Germinal center (tissue), 1 donor: ENCODE measurements at places on chromosomes 2 and 18.

DNA sequence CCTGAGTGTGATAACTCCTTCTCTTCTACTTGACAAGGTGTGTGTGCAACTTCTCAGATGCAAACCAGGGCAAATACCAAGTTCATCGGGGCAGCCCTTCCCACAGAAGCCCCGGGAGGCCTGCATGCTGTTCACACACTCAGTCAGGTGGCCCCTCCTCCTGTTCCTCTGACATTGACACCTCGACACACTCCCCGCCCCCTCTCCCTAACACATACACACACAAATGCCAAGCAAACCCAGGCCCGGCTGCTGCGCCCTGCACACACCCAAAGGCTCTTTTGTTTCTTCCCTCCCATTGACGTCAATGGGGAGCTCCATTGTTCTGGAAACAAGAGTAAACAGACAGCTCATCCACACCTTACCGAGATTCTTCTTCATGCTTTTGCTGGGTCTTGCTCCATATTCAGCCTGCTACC, 1.7 kb upstream of the PER2 start:
- DNase-seq = peak; percentile 50

GRCh38 chr18:68604256-68604655, 110.7 kb downstream of the TMX3 start:
- no peak for DNase-seq

DNA sequence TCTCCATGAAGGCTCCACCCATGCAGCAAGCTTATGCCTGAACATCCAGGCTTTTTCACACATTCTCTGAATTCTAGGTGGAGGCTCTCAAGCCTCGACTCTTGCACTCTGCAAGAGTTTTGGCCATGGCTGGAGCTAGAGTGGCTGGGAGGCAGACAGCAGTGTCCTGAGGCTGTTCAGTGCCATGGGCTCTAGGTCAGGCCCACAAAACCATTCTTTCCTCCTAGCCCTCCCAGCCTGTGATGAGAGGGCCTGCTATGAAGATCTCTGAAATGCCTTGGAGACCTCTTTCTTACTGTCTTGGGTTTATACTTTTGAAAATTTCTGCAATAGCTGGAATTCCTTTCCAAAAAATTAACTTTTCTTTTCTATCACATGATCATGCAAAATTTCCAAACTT, 210.7 kb downstream of the RND3 start:
- DNase-seq = no peak

GRCh38 chr2:230694241-230694640, 18.4 kb upstream of the CAB39 start:
- DNase-seq = no peak

GRCh38 chr2:148161909-148162435, 141.1 kb downstream of the MBD5 start:
- DNase-seq = no peak

GRCh38 chr2:214807653-214808052, 1.8 kb downstream of the BARD1 start:
- DNase-seq = no peak

DNA sequence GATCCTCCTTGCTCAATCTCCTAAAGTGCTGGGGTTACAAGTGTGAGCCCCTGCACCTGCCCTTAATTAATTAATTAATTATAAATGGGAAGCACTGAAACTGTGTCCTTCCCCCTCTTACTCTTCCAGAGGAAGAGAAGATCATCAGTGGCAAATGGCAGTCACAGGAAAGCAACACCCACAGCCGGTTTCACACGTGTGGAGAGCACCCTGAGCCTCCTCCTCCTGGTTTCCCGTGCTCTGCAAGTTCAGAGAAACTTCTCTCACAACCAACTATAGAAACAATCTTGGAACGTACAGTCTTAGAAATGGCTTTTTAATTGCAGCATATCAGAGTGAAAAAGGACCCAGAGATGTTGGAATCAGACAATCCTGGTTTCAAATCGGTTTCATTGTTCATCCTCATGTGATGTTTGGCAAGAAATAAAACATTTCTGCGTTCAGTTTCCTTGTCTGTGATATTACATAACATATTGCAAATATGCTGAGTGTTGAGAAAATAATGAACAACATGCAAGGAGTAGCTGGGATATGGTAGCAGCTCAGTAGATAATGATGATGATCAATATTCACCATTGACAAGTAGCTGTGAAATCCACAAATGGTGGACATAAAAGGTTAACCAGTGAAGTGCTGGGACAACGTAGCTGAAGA, 141.0 kb upstream of the KCTD1 start:
- no peak for DNase-seq

DNA sequence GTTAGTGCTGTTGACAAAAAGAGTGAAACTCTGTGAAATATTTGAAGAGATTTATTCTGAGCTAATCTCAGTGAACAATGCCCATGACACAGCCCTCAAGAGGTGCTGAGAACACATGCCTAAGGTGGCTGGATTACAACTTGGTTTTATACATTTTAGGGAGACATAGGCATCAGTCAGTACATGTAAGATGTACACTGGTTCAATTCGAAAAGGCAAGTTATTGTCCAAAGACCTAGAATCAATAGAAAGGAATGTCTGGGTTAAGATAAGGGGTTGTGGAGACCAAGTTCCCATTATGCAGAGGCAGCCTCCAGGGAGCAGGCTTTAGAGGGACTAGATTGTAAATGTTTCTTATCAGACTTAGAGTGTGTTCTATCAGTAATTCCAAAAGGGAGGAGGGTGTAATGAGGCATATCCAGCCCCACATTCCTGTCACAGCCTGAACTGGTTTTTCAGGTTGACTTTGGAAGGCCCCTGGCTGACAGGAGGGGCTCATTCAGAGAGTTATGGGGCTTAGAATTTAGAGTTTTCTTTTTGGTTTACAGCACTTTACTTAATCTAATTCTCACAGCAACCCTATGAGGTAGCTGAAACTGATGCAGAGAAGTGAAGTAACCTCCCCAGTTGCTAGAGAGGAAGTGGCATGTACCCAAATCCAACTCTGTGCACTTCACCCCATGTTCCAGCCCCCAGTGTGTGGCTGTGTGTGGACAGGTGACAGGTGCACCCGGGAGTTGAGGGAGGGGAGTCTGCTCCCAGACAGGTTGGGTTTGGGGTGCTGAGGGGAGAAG, 28.3 kb upstream of the ASAP2 start:
- peak; percentile 25 for DNase-seq

GRCh38 chr2:105798595-105798994, 53.9 kb downstream of the NCK2 start:
- DNase-seq = peak; percentile 73

DNA sequence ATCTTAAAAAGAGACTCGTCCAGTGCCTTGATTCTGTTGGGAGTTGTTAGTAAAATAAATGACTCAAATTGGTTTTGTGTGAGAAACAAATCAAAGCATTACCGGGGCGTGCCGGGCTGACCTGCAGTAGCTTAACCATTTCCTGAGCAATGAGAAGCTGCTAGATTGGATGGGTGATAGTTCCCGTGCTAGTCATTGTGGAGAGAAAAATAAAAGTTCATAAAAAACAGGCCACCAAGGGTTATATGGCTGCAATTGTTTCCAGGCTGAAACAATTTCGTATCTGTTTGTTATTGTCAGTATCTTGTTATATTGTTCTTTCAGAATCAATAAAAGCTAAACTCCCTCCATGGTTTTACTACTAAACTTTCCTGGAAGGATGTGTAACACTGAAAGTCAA, 314.4 kb downstream of the MTX2 start:
- no peak for DNase-seq

DNA sequence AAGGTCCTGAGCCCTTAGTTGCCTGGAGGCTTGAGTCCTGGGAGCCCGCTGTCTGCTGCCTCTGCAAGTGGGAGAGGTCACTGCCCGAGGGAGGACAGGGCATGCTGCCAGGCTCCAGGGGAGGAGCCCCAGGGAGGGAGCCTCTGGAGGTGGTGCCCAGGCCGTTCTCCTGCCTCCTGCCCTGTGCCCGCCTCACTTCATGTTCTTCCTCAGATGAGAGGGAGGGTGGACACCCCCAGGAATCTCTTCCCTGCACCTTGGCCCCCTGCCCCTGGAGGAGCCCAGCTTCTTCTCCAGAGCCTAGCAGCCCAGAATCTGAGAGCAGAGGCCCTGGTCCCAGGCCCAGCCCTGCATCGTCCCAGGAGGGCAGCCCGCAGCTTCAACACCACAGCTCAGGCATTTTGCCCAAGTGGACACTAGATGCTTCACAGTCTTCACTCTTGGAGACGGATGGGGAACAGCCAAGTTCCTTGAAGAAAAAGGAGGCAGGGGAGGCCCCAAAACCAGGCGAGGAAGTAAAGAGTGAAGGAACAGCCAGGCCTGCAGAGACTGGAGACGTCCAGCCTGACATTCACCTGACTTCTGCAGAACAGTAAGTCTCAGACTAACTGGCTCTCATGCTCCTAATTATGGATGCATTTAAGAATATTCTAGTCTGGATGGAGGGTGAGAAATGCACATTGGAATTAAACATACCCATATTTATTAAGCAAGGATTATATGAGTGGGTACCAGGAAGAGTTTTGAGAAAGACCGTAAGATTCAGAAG, 12.1 kb downstream of the PSD4 start:
- DNase-seq = no peak

DNA sequence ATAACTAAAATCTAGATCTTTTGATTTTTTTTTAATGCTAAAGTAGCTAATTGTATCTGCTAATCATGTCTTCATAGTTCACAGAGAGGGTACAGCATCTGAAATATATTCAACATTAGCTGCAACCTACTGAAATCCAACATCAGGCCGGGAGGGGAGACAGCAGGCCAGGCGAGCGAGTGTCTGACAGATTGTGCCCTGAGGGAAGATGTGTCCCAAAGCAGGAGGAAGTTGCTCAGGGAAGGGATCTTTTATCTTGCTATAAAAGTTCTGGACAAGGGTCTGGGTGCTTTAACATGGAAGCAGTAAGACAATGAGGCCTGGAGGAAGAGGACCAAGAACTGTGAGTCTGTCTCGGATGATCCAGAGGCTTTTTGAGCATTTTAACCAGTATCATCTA, 274.1 kb downstream of the AFF3 start:
- no peak for DNase-seq

- no peak for DNase-seq
Measured at GRCh38 chr2:67566285-67566684, 169.2 kb downstream of the ETAA1 start.

- DNase-seq = no peak
Measured at GRCh38 chr2:64923385-64923710, 65.9 kb upstream of the SLC1A4 start.

DNA sequence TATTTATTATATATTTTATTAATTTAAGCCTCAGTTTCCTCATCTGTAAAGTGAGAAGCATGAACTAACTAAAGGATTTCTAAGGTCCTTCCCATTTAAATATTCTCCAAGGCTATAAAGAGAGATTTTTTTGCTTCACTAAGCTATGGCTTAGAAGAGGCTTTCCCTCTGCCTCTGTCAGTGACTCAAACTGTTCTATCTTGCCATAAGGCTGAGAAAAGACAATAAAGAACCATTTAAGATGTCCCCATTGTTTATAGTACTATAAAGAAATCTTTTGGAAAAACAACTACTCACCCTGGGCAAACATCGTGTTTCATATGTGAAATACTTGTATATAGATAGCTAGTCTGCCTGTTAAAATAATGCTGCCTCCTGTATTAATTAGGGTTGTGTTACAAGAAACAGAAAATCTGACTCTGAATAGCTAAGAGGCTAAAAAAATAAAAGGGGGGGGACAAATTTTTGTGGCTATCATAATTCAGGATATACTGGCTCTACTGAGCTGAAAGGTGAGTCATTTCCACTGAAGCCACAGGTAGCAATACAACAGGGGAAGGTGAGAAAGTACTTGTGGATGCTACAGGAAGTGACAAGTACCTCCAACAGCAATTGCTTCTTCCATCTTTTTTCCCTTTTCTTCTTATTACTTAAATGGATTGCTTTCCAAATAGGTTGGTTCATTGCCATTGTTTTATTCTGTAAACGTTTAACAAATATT, 25.4 kb downstream of the EPHA4 start:
- no peak for DNase-seq

DNA sequence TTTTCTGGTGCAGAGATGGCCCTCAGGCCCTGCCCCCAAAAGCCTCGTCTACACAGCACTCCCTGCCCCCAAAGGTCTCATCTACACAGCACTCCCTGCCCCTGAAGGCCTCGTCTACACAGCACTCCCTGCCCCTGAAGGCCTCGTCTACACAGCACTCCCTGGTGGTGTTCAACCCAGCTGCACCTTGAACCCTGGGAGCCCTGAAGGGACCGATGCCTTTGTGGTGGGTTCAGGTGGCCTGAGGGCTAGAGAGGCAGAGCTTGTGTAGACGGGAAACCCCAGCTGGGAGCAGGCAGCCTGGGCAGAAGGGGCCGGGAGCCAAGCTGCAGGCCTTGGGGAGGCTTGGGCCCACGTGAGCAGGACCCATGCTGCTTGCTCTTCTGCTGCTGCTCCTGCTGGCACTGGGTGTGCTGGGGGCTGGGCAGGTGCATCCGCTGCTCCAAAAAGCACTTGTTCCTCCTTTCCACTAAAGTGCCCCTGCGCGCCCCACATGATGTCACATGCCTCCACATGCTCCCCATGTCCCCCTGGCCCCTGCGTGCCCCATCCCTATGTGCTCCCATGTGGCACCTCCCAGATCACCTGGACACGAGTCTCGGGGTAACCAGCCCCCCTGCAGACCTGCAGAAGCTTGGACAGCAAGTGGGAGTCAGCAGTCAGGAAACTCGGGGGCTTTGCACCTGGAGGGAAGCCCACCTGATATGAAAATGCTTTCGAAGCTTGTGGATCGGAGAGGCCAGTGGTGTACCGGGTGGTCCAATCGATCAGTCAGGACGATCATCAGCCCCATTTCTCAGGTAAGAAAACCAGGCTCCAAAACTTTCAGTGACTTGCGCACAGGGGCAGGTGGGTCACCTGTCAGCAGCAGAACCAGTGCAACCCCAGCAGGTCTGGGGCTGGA, 94.9 kb upstream of the CTDP1 start:
- DNase-seq = no peak

DNA sequence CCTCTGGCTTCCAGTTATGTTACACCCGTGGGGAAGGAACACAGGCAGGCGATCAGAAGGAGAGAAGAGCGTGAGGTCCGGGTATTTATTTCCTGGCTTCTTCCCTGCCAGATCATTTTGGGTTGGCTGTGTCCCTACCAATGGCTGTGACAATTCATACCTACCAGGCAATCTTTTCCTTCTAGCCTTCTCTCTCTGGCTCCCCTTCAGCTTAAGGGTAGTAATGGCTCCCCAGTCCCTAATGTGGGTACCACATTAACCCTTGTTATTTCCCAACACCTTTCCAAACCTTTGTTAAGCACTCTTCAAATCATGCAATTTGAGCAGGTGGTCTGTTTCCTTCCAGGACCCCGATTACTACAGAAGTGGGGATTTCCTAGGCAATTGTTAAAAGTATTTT, 78.8 kb upstream of the LYPD6B start:
- no peak for DNase-seq

- no peak for DNase-seq
Measured at GRCh38 chr2:104654811-104655210, 199.1 kb upstream of the POU3F3 start.
